ENCODE measurements at places on chromosomes 2 and 18. TPM values are rescaled to one million over a fixed set of nuclear protein-coding genes. Genes with fewer than 3 reads are reported as not detected.

GRCh38 chr2:17976871-17977746 lies 98.6 kb downstream of the KCNS3 start:
- H3K4me1 ChIP-seq = peaks cover 15% of the 10 kb centered on the region
- peak overlapping the region; percentile 61 for H3K27ac ChIP-seq
- no peak for DNase-seq

- H3K36me3 ChIP-seq = no peaks in the 10 kb centered on the region
- peak; percentile 28 for DNase-seq
- no peaks in the 10 kb centered on the region for H3K4me1 ChIP-seq
- peaks cover 9% of the 10 kb centered on the region for H3K27me3 ChIP-seq
Measured at GRCh38 chr2:240211096-240211495, 70.6 kb upstream of the OTOS start.

DNA sequence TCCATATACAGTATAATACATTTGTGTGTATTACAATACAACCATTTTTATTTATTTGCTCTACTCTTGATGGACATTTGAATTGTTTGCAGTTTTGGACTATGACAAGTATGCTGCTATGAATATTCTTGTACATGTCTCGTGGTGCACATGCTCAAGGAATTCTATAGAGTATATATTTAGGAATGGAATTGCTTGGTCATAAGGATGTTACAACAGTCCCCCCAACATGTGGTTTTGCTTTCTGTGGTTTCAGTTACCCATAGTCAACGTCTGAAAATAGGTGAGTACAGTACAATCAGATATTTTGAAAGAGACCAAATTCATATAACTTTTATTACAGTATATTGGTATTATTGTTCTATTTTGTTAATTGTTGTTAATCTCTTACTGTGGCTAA lies 24.1 kb upstream of the PLEKHM3 start:
- H3K27me3 ChIP-seq = peaks cover 3% of the 10 kb centered on the region
- DNase-seq = no peak
- no peaks in the 10 kb centered on the region for H3K36me3 ChIP-seq
- no peaks in the 10 kb centered on the region for H3K4me1 ChIP-seq
- no peak overlapping the region for H3K27ac ChIP-seq
- H3K4me3 ChIP-seq = no peak overlapping the region

DNA sequence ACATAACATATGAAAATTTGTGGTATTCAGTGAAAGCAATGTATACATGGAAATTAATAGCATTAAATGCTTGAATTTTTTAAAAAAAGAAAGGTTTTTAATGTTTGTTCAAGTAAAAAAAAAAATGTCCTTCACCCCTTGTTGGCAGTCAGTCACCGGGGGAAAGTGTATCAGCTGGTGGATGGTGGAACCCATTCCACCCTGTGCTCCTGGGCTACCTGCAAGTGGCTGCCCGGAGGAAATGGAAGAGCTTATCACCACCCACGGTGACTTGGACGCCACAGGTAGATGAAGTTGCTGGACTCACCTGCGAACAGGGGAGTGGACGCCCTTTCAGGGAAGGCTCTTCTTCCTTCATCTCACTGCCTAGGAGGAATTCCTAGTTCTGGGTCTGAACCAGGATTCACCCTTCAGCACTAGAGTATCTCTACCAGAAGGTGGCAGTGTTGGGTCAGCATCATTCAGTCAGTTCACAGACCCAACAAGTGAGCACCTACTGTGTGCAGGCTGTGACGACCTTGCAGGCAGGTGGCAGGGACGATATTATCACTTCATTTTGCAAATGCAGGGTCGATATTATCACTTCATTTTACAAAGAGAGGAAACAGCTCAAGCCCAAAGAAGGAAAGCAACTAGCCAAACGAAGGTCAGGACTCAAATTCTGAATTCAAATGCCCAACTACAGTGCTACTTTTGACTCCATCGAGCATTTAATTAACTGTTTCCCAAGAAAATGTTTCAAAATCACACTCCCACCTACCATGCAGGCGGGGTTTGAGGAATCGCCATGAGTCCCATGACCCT lies 35.8 kb downstream of the CIB4 start:
- no peak for DNase-seq
- no peak overlapping the region for H3K27ac ChIP-seq
- no peak overlapping the region for H3K4me3 ChIP-seq
- H3K36me3 ChIP-seq = no peaks in the 10 kb centered on the region
- H3K27me3 ChIP-seq = peaks cover 18% of the 10 kb centered on the region

DNA sequence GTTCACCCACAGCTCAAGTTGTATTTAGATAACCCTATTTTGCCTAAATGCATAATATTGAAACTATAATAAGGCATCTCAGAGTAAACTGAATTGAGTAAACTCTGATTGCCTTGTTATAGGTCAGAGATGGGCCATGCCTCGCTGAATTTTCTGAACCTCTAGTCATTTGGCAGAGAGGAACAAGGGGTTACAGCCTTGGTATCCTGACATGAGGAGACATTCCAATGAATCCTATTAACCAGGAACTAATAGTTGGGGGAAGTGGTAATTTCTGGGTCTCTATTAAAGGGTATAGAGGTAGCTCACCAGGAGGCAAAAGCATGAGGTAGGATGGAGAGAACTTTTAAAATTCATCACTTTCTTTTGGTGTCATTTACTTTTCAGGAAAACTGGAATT lies 227.4 kb upstream of the CHST9 start:
- no peaks in the 10 kb centered on the region for H3K4me1 ChIP-seq
- no peaks in the 10 kb centered on the region for H3K36me3 ChIP-seq
- no peak for DNase-seq

- H3K4me3 ChIP-seq = no peak overlapping the region
- H3K27me3 ChIP-seq = peaks cover 83% of the 10 kb centered on the region
- H3K4me1 ChIP-seq = peaks cover 38% of the 10 kb centered on the region
- no peak for DNase-seq
Measured at GRCh38 chr2:136115183-136115761, 2.7 kb downstream of the CXCR4 start.

DNA sequence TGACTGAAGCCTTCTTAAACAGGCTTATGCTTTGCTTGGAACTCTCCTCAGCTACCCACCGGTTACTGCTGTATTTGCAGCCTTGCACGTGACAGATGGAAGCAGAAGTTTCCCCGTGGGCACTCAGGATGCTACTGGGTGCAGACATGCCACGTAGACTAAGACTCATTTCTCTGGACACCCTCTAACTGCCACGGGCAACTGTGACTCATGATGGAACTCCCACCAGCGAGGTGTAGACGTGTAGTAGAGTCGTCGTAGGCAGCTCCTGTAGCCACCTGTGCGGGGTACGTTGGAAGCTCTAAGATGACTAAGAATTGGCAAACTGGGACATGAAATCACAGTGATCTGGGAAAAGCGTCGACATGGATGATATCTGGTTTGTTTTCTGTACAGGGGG lies 27.5 kb downstream of the TSHZ1 start:
- H3K36me3 ChIP-seq = no peaks in the 10 kb centered on the region
- H3K27me3 ChIP-seq = no peaks in the 10 kb centered on the region
- no peaks in the 10 kb centered on the region for H3K4me1 ChIP-seq
- DNase-seq = no peak
- no peak overlapping the region for H3K4me3 ChIP-seq

DNA sequence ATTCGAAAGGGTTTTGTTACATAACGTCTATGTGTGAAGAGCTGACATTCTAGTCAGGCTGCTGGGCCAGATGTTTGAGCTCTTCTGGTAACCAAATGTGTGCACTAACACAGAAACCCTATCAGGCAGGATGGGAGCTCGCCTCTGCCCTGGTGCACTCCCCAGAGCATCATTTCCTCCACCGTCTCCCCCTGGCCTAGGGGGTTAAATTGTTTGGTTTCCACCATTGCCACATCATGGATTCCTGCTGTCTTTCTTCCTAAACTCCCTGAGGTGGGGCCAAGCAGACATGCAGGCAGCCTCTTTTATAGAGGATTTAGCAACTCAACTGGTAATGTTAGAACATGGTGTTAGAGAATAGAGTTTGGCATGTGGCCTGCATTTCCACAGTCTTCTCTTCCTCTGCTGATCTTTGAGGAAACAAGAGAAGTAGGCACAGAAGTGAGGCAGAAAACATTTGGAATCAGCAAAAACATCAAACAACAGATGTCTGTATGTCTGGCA lies 87.3 kb downstream of the ANTXR1 start:
- no peak for DNase-seq
- H3K36me3 ChIP-seq = peaks cover 8% of the 10 kb centered on the region
- H3K4me3 ChIP-seq = no peak overlapping the region
- H3K4me1 ChIP-seq = peaks cover 21% of the 10 kb centered on the region

DNA sequence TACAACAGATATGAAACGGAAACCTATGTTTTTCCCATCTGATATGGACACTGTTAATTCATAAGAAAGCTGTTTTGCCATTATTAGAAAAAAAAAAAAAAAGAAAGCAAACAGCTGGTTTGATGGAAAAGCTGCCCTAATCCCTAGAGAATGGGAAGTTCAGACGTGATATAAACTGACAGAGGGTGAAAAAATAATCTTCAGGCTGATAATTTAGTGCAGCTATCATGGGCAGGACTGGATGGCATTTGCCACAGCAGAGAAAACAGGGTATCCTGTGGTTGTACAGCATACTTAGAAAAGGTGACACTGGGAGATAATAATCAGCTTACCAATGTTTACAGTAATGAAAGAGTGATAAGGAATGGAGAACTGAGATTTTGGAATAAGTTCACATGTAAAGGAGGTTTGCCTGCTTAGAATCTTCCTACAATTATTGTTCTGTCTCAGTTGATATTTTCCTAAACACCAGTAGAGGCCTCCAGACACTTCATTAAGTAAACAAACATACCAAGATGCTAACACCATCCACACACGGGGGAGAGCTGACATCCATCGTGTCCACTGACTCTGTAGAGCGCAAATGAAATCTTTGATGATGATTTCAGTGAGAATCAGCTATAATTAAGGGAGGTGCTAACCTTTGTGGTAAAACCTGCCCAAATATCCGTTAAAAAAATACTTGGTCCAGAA lies 211.6 kb upstream of the MMADHC start:
- H3K4me1 ChIP-seq = no peaks in the 10 kb centered on the region
- no peak overlapping the region for H3K27ac ChIP-seq
- no peak for DNase-seq
- no peak overlapping the region for H3K4me3 ChIP-seq
- H3K36me3 ChIP-seq = no peaks in the 10 kb centered on the region

DNA sequence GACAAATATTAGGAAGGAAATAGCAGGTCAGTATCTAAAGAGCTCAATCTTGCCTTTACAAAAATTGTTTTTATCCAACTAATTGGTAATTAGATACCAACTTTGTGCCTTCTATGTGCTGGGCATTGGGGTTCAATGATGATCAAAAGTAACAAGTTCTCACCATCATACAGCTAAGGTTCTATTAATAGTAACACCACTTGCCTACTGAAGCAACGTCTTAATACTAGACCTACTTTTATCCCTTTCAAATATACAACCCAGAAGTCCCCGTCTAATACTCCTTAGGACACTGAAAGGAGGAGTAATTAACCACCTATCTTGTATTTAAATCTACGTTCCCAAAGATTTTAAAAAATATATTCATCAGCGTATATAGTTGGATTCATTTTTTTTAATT lies 59.3 kb downstream of the GRB14 start:
- no peak overlapping the region for H3K27ac ChIP-seq
- no peak overlapping the region for H3K4me3 ChIP-seq
- no peaks in the 10 kb centered on the region for H3K4me1 ChIP-seq
- no peaks in the 10 kb centered on the region for H3K36me3 ChIP-seq

- H3K36me3 ChIP-seq = no peaks in the 10 kb centered on the region
- peaks cover 42% of the 10 kb centered on the region for H3K4me1 ChIP-seq
- DNase-seq = peak; percentile 83
- peak overlapping the region; percentile 87 for H3K27ac ChIP-seq
- peaks cover 49% of the 10 kb centered on the region for H3K27me3 ChIP-seq
Measured at GRCh38 chr2:1742681-1743395, 1.5 kb downstream of the PXDN start.

- DNase-seq = no peak
- no peak overlapping the region for H3K4me3 ChIP-seq
- no peaks in the 10 kb centered on the region for H3K4me1 ChIP-seq
- H3K36me3 ChIP-seq = no peaks in the 10 kb centered on the region
- no peaks in the 10 kb centered on the region for H3K27me3 ChIP-seq
Measured at GRCh38 chr2:22238967-22239366, 1115.2 kb downstream of the TDRD15 start.

DNA sequence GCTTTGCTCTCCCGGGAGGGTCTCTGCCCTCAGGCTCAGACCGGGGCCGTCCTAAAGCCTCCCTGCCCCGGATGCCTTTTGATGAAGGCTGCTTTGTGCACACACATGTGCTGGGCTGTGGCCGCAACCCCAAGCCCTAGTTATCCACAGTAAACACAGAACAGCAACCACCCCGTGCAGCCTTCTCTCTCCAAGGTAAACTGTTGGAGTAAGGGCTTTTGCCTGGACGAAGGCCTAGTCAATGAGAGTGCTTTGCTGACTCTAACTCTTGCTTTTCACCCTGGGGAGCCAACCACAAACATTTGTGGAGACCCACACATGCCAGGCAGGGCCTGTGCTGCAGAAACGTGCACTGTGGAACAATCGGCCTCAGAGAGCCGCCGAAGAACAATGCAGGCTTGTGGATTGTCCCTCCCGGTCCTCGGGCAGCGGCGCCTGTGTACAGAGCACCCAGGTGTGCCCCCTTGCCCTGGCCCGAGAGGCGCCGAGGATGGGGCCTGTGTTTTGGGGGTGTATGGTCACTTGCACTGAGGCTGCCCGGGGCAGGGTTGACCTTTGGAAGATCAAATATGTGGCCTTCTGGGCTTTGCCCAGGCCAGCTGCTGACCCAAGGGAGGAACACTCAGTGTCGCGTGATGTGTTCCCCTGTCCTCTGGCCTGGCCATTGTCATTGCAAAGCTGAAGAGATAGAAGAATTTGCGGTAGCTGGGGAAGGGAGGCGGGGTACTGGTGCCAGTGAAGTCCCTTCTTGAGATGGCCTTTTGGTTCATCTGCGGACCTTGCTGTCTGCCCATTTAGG lies 37.0 kb downstream of the CTIF start:
- no peaks in the 10 kb centered on the region for H3K36me3 ChIP-seq
- no peak overlapping the region for H3K4me3 ChIP-seq
- no peaks in the 10 kb centered on the region for H3K27me3 ChIP-seq

MAPRE2 gene
- total RNA-seq = 34.1 TPM

RAMP1 gene
- 16.1 TPM for total RNA-seq

CD8B gene
- not detected for total RNA-seq

SPDYA gene
- 2.3 TPM for total RNA-seq

GKN1 gene
- not detected for total RNA-seq

SERPINB10 gene
- not detected for total RNA-seq

TRIM54 gene
- not detected for total RNA-seq

TMEM169 gene
- total RNA-seq = 0.72 TPM

C2orf74 gene
- total RNA-seq = 7.4 TPM

GKN2 gene
- total RNA-seq = not detected

MARCO gene
- total RNA-seq = 0.68 TPM

NR4A2 gene
- total RNA-seq = 21.7 TPM

AFG3L2 gene
- total RNA-seq = 53.0 TPM

All from suprapubic skin (tissue), 4 donors.